ENCODE measurements at places on chromosomes 6 and 20.

DNA sequence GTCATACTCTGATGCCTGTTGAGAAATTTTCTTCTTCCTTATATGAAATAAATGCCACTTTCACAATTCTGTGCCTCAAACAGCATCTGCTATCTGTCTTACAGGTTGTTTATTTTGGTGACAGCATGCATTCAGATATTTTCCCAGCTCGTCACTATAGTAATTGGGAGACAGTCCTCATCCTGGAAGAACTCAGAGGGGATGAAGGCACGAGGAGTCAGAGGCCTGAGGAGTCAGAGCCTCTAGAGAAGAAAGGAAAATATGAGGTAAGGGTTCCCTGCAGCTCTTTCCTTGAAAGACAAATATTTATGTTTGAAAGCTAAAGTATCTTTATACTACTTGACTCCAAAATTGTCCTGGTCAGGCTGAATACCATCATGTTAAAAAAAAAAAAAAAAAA is 15.8 kb downstream of the TSPYL4 start:
- DNase-seq: no peak

- no peak for DNase-seq
These were observed 611.9 kb upstream of the MAN1A1 start for GRCh38 chr6:119961450-119961849.

DNA sequence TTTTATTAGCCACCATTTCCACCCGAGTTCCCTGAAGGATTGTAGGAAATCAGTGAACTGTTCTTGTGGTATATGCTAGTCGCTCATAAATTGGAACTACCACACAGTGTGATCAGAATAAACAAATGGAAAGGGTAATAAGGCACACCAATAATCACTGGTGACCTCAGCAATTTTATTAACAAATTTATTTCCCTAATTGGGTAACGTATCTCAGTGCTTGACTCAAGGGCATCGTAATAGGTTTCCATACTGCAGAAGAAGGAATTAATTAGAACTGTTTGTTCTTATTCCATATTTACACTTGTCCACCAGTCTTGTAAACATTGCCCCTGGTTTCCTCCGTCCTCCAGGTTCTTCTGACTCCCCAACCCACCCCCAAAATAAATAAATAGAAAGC is 10.0 kb upstream of the UQCC2 start:
- no peak for DNase-seq

- no peak for DNase-seq
These were observed 190.8 kb downstream of the DLL1 start for GRCh38 chr6:170100046-170100445.

DNA sequence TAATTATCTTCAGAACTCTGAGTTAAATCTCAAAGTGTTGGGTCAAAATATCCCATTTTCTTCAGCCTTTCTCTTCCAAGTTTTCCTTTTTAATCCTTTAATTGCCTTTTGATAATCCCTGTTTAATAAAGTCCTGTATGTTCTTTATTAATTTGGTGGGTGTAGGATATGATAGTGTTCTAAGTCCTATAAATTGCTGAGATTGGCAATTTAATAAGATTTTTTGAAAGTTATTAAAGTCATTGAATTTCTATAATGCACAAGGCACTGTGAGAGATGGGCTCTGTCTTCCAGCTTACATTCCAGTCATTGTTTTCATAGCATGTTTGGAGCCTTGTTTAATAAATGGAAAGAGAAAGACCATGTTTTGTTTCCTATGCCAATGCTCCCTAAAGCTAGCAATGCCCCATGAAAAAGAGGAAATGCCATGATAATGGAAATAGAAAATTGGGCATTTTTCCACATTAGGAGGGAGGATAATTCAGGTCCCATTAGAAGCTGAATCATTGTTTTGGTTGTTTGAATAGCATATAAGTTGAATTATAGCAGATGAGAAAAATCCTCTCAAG is 404.8 kb downstream of the CD109 start:
- DNase-seq: no peak

All from CD4-positive, alpha-beta T cell treated with Interleukin-15 for 4 hours (primary cell).